CD4-positive, alpha-beta memory T cell (primary cell): ENCODE measurements at places on chromosomes 4 and X.

- DNase-seq = no peak
Observed at GRCh38 chrX:111811831-111812230, 64.2 kb upstream of the TRPC5OS start.

DNA sequence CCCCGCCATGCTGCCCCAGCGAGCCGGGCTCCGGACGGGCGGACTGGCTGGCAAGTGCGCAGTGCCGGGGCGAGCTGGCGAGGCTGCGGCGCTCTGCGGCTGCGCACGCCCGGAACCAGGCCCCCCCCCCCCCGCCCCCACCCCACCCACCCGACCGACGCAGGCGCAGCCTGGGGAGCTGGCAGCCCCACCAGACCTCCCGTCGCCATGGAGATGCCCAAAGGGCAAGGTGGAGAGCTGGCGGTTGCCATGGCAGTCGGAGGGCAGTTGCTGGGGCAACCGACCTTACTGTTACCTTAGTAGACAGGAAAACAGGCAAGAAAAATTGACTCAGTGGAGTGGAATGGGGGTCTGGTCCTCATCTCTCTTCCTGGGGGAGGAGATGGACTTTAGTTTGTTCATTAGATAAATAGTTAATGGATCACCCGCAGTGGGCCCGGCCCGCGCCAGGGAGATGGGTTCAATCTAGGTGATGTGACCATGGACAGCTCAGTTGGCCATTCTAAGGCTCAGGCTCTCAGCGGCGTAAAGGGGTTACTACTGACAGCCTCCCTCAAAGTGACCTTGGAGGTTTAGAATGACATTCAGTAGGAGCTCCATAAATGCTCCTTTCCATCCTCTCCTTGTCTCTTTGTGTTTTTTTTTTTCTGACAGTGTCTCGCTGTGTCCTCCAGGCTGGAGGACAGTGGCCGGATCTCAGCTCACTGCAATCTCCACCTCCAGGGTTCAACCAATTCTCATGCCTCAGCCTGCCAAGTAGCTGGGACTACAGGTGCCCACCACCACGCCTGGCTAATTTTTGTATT is at the start of gene PCSK1N:
Gene PCSK1N, minus strand, starts transcription at position 87 of the 806 bp plus-strand sequence. Its CDS starts 78 bp downstream, at position 9.
- peak; percentile 50 for DNase-seq

GRCh38 chr4:96103086-96103485 is 263.2 kb downstream of the PDHA2 start:
- DNase-seq = no peak

GRCh38 chr4:15737255-15737654 is 34.4 kb downstream of the BST1 start:
- DNase-seq = no peak

- no peak for DNase-seq
Observed at GRCh38 chr4:156472624-156473023, 499.0 kb downstream of the PDGFC start.

GRCh38 chrX:72568406-72569092 is 4.1 kb downstream of the HDAC8 start:
- DNase-seq = no peak

GRCh38 chr4:69843932-69844331 is 16.0 kb downstream of the SULT1E1 start:
- no peak for DNase-seq

GRCh38 chr4:137300776-137301175 is 231.5 kb downstream of the PCDH18 start:
- no peak for DNase-seq

DNA sequence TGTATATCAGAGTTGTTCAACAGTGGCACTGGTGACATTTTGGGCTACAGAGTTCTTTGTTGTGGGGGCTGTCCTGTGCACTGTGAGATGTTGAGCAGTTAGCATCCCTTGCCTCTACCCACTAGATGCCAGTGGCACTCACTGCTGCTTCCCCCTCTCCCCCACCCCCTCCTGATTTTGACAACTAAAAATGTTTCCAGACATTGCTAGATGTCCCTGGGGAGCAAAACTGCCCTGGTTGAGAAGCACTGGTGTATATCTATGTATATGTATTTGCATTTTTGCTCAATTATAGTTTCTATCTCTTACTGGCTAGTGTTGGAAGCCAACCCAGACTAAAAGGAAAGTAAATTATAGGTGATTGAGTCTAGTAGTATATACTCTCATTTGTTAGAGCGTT is 2.4 kb downstream of the TMEM131L start:
- DNase-seq = no peak

- DNase-seq = peak; percentile 58
Observed at GRCh38 chr4:89434364-89434988, 126.9 kb upstream of the GPRIN3 start.

- no peak for DNase-seq
Observed at GRCh38 chr4:7937006-7937405, 2.7 kb downstream of the AFAP1 start.
